ENCODE measurements at places on chromosomes 2 and 18. TPM values are rescaled to one million over a fixed set of nuclear protein-coding genes. Genes with fewer than 3 reads are reported as not detected.

- H3K27me3 ChIP-seq: no peaks in the 10 kb centered on the region
- H3K4me3 ChIP-seq: no peak overlapping the region
- no peaks in the 10 kb centered on the region for H3K36me3 ChIP-seq
These were observed 81.2 kb downstream of the ADD2 start for GRCh38 chr2:70686577-70687460.

- H3K27ac ChIP-seq: no peak overlapping the region
- no peaks in the 10 kb centered on the region for H3K4me1 ChIP-seq
- DNase-seq: no peak
- no peaks in the 10 kb centered on the region for H3K27me3 ChIP-seq
- no peaks in the 10 kb centered on the region for H3K36me3 ChIP-seq
- H3K4me3 ChIP-seq: no peak overlapping the region
These were observed 290.3 kb downstream of the CNTNAP5 start for GRCh38 chr2:124315221-124315880.

DNA sequence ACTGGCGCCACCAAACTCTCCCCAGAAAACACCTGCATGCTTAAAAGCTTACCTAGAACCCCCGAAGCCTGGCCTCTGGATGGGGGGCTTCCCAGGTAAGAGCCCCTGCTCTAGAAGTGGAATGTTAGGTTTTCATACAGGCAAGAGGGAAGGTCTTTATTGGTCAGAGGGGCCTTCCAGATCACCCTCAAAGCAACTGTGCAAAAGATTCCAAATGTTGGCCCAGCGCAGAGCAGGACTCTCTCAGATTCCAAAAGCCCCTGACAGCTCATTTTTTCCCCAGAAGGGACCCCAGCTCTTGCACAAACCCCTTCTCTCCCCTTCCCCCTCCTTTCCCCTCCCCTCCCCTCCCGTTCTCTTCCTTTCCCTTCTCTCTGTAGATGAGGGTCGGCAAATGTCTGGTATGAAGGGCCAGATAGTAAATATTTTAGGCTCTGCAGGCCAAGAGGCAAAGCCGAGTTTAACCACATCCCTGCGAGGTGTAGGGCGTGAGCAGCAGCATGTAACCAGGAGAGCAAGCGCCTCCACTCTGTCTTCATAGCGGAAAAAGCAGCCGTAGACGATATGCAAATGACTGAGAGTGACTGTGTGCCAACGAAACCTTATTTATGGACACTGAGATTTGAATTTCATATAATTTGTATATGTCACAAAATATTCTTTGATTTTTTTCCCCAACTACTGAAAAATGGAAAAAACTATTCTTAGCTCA is 116.9 kb downstream of the SMAD7 start:
- H3K27me3 ChIP-seq: no peaks in the 10 kb centered on the region
- no peak for DNase-seq
- H3K4me1 ChIP-seq: peaks cover 56% of the 10 kb centered on the region
- H3K4me3 ChIP-seq: no peak overlapping the region

DNA sequence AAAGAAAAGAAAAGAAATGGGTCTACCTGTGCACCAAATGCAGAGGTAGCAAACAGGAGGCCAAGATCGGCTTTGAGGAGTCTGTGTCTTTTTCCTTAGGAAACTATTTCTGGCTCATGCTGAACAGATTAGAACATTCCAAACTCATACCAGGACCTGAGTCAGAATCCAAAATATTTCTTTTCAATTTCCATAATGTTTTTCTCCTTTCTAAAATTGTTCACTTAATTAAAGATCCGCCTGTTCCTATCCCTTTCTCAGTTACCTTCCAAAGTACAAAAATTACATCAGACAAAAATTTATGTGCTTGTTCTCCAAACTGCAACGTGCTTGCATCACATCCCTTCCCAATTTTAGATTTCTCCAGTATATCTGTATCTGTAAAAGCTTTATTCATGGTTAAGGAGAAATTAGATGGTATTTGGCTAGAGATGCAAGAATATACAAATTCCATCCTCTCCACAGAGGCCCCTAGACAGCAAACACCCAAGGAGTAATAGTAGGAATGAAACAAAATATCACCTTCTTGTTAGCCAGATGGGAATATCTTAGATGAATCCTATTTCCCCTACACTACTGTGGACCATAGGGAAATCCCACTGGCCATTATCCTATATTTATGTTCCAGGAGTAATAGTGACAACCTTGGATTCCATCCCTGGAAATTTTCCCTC is 130.6 kb downstream of the LNPK start:
- H3K27me3 ChIP-seq: no peaks in the 10 kb centered on the region
- peaks cover 9% of the 10 kb centered on the region for H3K4me1 ChIP-seq
- no peak for DNase-seq
- no peak overlapping the region for H3K27ac ChIP-seq

DNA sequence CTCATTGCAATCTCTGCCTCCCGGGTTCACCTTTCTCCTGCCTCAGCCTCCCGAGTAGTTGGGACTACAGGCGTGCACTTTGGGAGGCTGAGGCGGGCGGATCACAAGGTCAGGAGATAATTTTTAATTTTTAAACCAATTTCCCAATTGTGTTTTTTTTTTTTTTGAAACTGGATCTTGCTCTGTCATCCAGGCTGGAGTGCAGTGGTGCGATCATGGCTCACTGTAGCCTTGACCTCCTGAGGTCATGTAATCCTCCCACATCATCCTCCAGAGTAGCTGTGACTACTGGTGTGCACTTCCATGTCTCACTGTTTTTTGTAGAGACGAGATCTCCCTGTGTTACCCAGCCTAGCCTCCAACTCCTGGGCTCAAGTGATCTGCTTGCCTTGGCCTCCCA is 49.3 kb downstream of the GLS start:
- peaks cover 10% of the 10 kb centered on the region for H3K4me1 ChIP-seq
- no peak overlapping the region for H3K4me3 ChIP-seq
- no peaks in the 10 kb centered on the region for H3K36me3 ChIP-seq
- no peak for DNase-seq
- H3K27ac ChIP-seq: no peak overlapping the region

- H3K27me3 ChIP-seq: no peaks in the 10 kb centered on the region
- H3K4me3 ChIP-seq: no peak overlapping the region
- H3K4me1 ChIP-seq: peaks cover 8% of the 10 kb centered on the region
- DNase-seq: no peak
These were observed 68.6 kb downstream of the MERTK start for GRCh38 chr2:111967018-111967417.

- no peak overlapping the region for H3K27ac ChIP-seq
- no peaks in the 10 kb centered on the region for H3K36me3 ChIP-seq
- H3K4me3 ChIP-seq: no peak overlapping the region
- no peaks in the 10 kb centered on the region for H3K27me3 ChIP-seq
These were observed 65.4 kb downstream of the POLE4 start for GRCh38 chr2:75023666-75024455.

DNA sequence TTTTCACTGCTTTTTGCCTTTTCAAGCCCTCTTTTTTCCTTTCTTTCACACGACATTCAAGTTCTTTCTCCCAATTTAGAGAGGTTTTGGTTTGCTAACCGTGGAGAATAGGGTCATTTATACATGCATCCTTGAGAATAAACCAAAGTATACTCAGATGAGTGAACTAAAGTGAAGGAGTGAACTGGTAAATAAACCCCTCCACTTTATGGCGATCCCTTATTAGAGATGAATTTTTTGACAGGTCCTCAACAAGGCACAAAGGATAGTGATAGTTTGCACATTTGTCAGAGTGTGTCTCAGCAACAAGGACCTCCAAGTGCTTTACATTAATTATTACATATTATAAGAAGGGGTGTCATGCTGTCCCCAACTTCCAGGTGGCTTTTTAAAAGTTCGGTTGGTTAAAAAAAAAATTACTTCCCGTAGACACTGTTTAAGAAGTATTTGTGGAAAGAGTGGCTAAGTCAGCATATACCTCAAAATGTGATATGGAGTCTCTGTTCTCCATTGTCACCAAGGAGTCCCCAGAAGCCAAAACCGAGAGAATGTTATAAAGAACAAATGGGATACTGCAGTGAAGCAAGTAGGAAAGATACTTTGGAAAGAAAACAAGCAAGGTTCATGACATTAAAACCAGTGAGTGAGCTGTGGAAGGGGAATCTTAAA is 1.7 kb upstream of the SLC40A1 start:
- H3K4me3 ChIP-seq: no peak overlapping the region
- H3K4me1 ChIP-seq: peaks cover 11% of the 10 kb centered on the region
- H3K27ac ChIP-seq: peak overlapping the region; percentile 96

- H3K27me3 ChIP-seq: no peaks in the 10 kb centered on the region
- no peaks in the 10 kb centered on the region for H3K4me1 ChIP-seq
- no peak overlapping the region for H3K4me3 ChIP-seq
- H3K36me3 ChIP-seq: no peaks in the 10 kb centered on the region
- no peak overlapping the region for H3K27ac ChIP-seq
These were observed 3.4 kb downstream of the CHRNG start for GRCh38 chr2:232542715-232543467.

- H3K4me1 ChIP-seq: no peaks in the 10 kb centered on the region
- H3K4me3 ChIP-seq: no peak overlapping the region
- no peaks in the 10 kb centered on the region for H3K27me3 ChIP-seq
- DNase-seq: no peak
- no peak overlapping the region for H3K27ac ChIP-seq
These were observed 376.0 kb upstream of the KLHL29 start for GRCh38 chr2:23008951-23009350.

DNA sequence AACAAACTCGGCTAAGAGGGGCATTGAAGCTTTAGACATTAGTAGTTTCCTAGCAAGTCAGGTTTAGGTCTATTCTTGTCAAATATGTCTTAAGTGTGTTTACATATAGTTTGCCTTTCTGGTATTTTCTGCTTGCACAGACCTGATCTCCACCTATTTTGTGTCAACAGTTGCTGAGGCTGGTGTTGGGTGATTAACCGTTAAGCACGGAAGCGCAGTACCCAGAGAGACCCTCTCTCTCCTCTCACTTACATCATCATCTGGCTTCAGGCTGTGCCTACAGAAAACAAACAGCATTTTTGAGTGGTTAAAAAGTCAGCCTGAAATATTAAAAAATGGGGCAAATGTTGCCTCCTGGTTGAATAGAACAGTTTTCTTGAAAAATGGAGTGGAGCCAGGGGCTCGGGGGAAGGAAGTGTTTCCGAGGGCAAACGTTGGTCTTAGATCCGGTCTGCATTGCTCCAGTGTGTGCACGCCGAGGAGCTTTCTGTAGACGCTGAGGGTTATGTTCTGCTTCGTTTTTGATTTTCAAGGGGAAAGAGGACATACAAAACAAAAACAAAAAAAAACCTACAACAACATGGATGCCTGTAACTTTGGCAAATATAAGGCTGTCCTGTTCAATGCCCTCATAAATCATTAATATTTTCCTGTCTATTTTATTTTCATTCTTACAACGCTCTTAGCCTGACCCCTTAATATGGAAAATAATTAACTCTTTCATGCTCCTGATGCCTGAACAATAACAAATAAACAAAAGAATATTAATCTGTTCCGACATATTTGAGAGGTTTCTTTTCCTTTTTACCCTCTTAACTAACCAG is 120.8 kb downstream of the MEIS1 start:
- DNase-seq: no peak
- no peaks in the 10 kb centered on the region for H3K36me3 ChIP-seq
- H3K27me3 ChIP-seq: no peaks in the 10 kb centered on the region

GRCh38 chr18:79494936-79495335 is 99.2 kb downstream of the NFATC1 start:
- DNase-seq: no peak
- H3K27ac ChIP-seq: no peak overlapping the region
- no peaks in the 10 kb centered on the region for H3K27me3 ChIP-seq

DNA sequence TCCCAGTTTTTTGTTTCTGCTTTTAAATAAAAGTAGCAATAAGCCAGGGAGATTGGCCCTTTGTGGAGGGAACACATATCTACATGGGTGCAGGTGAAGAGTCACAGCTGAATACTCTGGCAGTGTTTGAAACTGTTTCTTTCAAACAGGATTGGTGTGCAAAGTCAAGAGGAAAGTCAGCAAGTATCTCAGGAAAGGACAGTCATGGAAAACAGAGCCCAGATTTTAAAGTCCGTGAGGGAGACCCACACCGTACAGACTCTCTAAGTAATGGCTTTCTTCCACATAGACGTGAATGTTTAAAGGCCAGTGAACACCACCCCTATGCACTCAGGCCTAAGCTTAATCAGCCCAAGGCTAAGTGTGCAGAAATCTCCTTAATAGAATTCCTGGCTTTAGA is 95.3 kb downstream of the GFPT1 start:
- H3K27me3 ChIP-seq: no peaks in the 10 kb centered on the region
- H3K4me1 ChIP-seq: peaks cover 10% of the 10 kb centered on the region
- peak overlapping the region; percentile 76 for H3K27ac ChIP-seq
- no peak for DNase-seq

DNA sequence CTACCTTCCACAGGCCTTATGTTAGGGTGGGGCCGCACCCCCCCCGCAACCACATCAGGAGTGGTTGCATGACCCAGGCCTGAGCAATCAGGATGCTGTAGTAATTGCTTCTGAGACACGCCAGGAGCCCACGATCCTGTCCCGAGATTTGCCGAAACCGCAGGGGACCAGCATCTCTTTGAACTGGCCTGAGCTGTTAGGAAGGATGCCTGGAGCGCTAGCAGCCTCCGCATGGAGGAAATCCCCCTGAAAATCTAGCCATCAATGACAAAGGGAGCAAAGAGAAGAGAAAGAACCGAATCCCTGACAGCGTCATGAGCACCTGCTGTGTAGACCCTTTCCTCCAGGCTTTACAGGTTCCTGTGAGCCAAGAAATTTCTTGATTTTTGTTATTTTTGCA is 8.7 kb upstream of the TEX44 start:
- H3K27me3 ChIP-seq: no peaks in the 10 kb centered on the region
- no peak overlapping the region for H3K4me3 ChIP-seq
- H3K27ac ChIP-seq: no peak overlapping the region
- no peaks in the 10 kb centered on the region for H3K4me1 ChIP-seq
- H3K36me3 ChIP-seq: no peaks in the 10 kb centered on the region

DNA sequence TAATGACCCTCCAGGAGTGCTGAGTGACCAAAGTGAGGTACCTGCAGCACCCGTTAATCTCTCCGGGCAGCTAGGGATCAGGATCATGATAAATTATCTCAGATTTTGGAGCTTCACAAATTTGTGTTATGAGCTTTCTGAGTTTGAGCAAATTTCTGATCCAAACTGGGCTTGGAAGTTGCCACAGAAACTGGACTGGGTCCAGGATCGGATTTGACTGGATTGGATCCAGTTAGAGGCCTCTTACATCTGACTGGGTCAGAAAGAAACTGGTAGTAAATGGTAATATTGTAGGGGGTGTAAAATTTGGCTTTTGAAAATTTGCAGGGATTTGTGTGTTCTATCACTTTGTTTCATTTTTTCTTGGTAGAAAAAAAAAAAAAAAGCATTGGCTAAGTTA is 19.7 kb upstream of the CAPN13 start:
- no peak overlapping the region for H3K4me3 ChIP-seq
- H3K27ac ChIP-seq: no peak overlapping the region
- H3K36me3 ChIP-seq: no peaks in the 10 kb centered on the region
- no peak for DNase-seq
- H3K4me1 ChIP-seq: no peaks in the 10 kb centered on the region

GRCh38 chr18:36762074-36762473 is 66.7 kb downstream of the TPGS2 start:
- DNase-seq: no peak
- H3K27ac ChIP-seq: no peak overlapping the region
- H3K4me3 ChIP-seq: no peak overlapping the region
- H3K4me1 ChIP-seq: no peaks in the 10 kb centered on the region
- H3K27me3 ChIP-seq: no peaks in the 10 kb centered on the region
- H3K36me3 ChIP-seq: no peaks in the 10 kb centered on the region

The PAX8 gene
- total RNA-seq: 0.20 TPM

The HRH4 gene
- not detected for total RNA-seq

The AQP12B gene
- total RNA-seq: 0.04 TPM

The AMER3 gene
- 1.00 TPM for total RNA-seq

The WDR75 gene
- total RNA-seq: 38.7 TPM

The SDC1 gene
- 108 TPM for total RNA-seq

The FBLN7 gene
- 1.6 TPM for total RNA-seq

The ERMN gene
- total RNA-seq: 0.07 TPM

The TUBB8B gene
- total RNA-seq: not detected

The KCNG2 gene
- total RNA-seq: not detected

The SCG2 gene
- total RNA-seq: 14.2 TPM

The TMEM163 gene
- total RNA-seq: 1.1 TPM

All from hepatocyte (in vitro differentiated cells).